ENCODE measurements at places on chromosomes 13 and 19.

GRCh38 chr19:14070268-14071050, 2.1 kb upstream of the MISP3 start:
- DNase-seq: no peak

GRCh38 chr19:49687566-49688316, 1.7 kb upstream of the ADM5 start:
- DNase-seq: no peak

DNA sequence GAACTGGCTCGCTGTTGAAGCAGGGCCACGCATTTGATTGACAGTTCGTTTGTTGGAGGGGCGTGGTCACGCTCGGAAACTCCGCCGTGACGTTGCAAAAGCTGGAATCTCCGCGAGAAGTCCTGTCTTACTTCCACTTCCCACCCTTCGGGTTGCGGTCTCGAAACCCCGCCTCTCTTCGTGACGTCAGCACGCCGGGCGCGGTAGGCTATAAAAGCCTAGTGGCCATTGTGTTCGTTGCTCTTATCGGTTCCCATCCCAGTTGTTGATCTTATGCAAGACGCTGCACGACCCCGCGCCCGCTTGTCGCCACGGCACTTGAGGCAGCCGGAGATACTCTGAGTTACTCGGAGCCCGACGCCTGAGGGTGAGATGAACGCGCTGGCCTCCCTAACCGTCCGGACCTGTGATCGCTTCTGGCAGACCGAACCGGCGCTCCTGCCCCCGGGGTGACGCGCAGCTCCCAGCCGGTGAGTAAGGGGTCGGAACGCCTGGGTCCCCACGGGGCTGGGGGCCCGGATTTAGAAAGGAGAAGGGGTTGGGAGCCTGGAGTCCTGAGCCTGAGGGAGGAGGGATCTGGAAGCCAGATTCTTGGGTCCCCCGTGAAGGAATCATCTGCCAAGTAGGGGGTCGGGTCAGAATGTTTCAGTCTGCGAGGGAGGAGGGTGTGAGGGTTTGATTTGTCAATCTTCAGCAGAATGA, at the start of gene PPP1R15A:
Gene PPP1R15A (plus strand): TSS at position 240 of the 702 bp plus-strand sequence. CDS start 813 bp downstream, outside the sequence.
- DNase-seq: peak; percentile 93

GRCh38 chr13:112629161-112629560, 41.2 kb upstream of the TUBGCP3 start:
- no peak for DNase-seq

DNA sequence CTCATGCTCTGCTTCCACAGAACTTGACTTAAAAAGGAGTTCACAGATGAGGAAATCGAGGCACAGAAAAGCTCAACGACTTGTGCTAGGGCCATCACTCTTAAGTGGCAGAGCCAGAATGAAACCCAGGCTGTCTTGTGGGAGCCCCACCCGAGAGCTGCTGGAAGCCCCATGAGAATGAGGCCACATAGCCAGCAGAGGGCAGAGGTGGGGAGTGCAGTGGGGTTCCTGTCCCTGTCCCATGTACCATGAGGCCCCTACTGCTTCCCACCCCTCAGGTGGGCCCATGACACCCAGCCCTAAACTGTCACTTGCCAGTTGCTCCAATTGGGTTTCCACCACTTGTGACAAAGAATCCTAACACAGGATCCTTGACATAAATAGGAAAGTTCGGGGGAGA, 175.9 kb downstream of the IRS2 start:
- DNase-seq: peak; percentile 3

GRCh38 chr19:4580961-4581665, 21.6 kb upstream of the SEMA6B start:
- no peak for DNase-seq
